ENCODE measurements at places on chromosomes 3 and 15. TPM values are rescaled to one million over a fixed set of nuclear protein-coding genes. Genes with fewer than 3 reads are reported as not detected.
A peak's percentile ranks its signal among the peaks of the same experiment; 100 is the strongest.

- H3K36me3 ChIP-seq = no peaks in the 10 kb centered on the region
- H3K27ac ChIP-seq = no peak overlapping the region
- peaks cover 8% of the 10 kb centered on the region for H3K27me3 ChIP-seq
- H3K4me1 ChIP-seq = peaks cover 30% of the 10 kb centered on the region
Measured at GRCh38 chr3:197426121-197426566, 127.7 kb upstream of the DLG1 start.

DNA sequence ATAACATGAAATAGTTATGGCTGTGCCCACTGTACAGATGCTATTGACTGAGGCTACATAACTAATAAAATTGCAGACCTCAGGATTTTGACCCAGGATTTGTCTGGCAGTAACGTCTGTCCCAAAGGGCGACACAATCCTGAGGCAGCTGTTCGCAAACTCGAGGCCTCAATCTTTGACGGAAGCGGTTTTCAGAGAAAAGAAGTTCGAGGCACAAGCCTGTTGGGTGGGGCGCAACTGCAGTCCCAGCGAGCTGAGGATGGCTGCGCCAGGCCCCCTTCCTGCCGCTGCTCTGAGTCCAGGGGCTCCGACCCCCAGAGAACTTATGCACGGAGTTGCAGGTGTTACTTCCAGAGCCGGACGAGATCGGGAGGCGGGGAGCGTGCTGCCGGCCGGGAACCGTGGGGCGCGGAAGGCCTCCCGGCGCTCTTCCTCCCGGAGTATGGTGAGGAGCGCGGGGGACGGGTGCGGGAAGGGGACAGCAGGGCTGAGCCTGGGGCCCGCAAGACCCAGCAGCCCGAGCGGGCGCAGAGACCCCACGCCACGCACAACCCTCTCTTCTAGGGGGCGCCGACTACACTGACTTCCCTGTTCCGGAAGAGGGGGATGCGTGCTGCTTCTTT, at the start of gene PARP15:
TSS of gene PARP15 (plus strand) at position 242 of the 623 bp plus-strand sequence. CDS start at position 260, 18 bp downstream.
- peak within 1 kb of the TSS; percentile 47 for H3K4me3 ChIP-seq
- peaks cover 4% of the 10 kb centered on the region for H3K27me3 ChIP-seq
- H3K27ac ChIP-seq = peak within 1 kb of the TSS; percentile 71
- peak; percentile 51 for DNase-seq
- H3K4me1 ChIP-seq = peaks cover 19% of the 10 kb centered on the region

- no peak overlapping the region for H3K27ac ChIP-seq
- H3K4me3 ChIP-seq = no peak overlapping the region
- no peaks in the 10 kb centered on the region for H3K4me1 ChIP-seq
- H3K36me3 ChIP-seq = no peaks in the 10 kb centered on the region
Measured at GRCh38 chr3:156620260-156620659, 54.1 kb upstream of the TIPARP start.

DNA sequence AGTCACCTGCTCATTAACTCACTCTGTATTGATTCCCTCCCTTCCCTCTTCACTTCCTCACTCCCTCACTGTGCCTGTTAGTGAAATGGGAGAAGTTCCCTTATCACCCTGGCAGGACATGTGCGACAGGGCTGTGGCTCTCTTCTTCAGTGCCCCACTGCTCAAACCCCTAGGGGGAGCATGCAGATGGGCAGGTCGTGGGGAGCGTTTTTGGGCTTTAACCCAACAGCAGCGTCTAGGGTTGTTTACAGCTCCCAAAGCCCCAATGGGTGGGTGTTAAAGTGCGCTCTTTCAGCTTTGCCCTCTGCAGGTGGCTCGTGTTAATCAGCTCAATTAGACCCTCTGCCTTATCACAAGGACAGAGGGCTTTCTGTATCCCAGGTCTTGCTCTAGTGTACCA, 447.8 kb upstream of the PROK2 start:
- H3K27me3 ChIP-seq = no peaks in the 10 kb centered on the region
- no peak overlapping the region for H3K27ac ChIP-seq
- no peak for DNase-seq
- no peak overlapping the region for H3K4me3 ChIP-seq
- no peaks in the 10 kb centered on the region for H3K36me3 ChIP-seq
- no peaks in the 10 kb centered on the region for H3K4me1 ChIP-seq

- no peaks in the 10 kb centered on the region for H3K36me3 ChIP-seq
- no peaks in the 10 kb centered on the region for H3K27me3 ChIP-seq
- no peaks in the 10 kb centered on the region for H3K4me1 ChIP-seq
- DNase-seq = no peak
- H3K4me3 ChIP-seq = no peak overlapping the region
Measured at GRCh38 chr15:101479342-101479845, 10.1 kb downstream of the PCSK6 start.

The MCF2L2 gene
- total RNA-seq = 0.14 TPM

DNA sequence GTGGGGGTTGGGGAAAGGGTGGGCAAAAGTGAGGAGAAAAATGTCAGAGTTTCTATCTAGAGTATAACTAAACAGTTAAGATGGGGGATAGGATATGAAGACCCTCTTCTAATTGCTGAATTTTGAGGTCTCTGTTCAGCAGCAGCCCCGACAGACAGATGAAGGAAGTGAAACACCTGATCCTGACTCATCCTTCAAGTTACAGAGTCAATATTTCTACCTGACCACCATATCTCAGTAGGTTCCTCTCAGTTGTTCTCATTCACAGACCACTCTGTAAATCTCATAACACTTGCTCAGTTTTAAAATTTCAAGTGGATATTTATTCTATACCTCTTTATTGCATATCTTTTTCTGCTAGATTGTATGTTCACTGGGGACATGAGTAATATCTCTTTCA, 69.5 kb downstream of the CCDC54 start:
- H3K36me3 ChIP-seq = no peaks in the 10 kb centered on the region
- H3K4me3 ChIP-seq = no peak overlapping the region
- no peak for DNase-seq
- H3K4me1 ChIP-seq = no peaks in the 10 kb centered on the region

DNA sequence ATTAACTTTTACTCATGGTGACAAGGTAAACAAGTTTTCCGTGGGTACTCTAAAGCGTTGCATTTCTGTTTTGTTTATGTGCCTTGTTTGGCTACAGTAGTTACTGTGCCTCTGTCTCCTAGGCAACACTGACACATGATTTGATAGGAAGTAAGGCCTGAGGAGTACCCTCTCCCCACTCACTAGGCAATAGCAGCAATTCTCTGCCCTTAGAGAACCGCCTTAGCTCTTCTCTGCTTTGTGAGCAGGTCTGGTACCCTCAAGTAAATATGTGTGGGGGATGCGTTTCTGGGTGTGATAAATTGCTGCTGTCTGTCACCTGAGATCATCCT, at the start of gene IL5RA:
TSS of gene IL5RA (minus strand) at position 76 of the 332 bp plus-strand sequence. CDS start 5,390 bp downstream, outside the sequence.
- H3K27ac ChIP-seq = no peak within 1 kb of the TSS
- H3K4me1 ChIP-seq = peaks cover 12% of the 10 kb centered on the region
- H3K27me3 ChIP-seq = no peaks in the 10 kb centered on the region
- no peaks in the 10 kb centered on the region for H3K36me3 ChIP-seq
- DNase-seq = no peak
- H3K4me3 ChIP-seq = no peak within 1 kb of the TSS

DNA sequence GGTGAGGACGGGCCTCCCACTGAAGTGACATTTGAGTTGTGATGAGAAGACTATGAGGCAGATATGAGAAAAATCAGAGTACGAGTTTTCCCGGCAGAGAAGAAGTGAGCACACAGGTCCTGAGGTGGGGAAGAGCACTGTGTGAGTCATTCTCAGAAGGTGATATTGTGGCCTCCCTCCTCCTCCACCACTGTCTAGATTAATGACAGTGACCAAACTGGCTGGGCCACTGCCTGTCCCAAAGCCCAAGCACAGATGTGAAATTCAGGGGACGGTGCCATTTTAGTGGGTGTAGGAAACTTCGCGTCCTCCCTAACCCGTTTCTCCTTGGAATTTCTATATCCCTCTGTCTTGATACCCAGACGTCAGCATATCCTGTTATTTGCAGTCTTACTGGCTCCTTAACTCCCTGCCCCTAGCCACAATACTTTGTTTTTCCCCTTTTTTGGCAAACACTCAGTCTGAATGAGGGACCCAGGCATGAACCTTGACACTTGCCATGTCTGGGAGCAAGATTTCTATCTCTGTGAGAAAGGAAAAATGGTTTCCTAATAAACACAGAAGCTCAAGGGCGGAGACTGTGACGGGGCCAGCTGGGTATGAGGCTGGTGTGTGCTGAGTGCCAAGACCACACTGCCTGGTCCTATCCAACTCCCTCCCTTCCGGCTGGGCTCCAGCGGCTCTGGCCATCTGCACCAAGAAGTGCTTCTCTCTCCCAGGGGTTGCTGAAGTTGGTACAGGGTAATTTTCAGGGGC, 15.2 kb downstream of the PRICKLE2 start:
- H3K4me3 ChIP-seq = no peak overlapping the region
- peak; percentile 27 for DNase-seq
- peaks cover 40% of the 10 kb centered on the region for H3K4me1 ChIP-seq
- no peaks in the 10 kb centered on the region for H3K27me3 ChIP-seq
- H3K27ac ChIP-seq = peak overlapping the region; percentile 78

The ATR gene
- 42.0 TPM for total RNA-seq

GRCh38 chr3:56979791-56980190, 80.7 kb upstream of the SPATA12 start:
- H3K4me3 ChIP-seq = no peak overlapping the region
- no peak overlapping the region for H3K27ac ChIP-seq
- no peaks in the 10 kb centered on the region for H3K36me3 ChIP-seq
- H3K4me1 ChIP-seq = peaks cover 10% of the 10 kb centered on the region
- no peak for DNase-seq
- H3K27me3 ChIP-seq = no peaks in the 10 kb centered on the region

DNA sequence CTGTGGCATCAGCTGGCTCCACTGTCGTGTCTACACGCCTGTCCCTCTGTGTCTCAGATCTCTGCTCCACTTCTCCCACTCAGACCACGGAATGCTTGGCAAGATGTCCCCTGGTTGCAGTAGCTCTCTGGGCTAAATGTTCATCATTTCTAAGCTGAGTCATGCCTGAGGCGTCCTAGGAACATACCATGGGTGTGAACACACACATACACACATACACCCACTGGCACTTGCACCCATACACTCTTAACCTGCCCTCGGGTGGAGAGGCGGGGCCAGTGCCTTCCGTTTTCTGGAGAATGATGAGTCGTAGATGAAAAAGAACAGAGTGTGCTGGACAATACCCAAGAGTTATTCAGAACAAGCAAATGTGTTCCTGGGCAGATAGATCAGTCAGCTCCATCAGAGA, 72.4 kb downstream of the SENP2 start:
- no peak for DNase-seq
- peak overlapping the region; percentile 80 for H3K27ac ChIP-seq
- H3K4me3 ChIP-seq = no peak overlapping the region
- no peaks in the 10 kb centered on the region for H3K36me3 ChIP-seq

- H3K27me3 ChIP-seq = no peaks in the 10 kb centered on the region
- H3K36me3 ChIP-seq = no peaks in the 10 kb centered on the region
- no peak overlapping the region for H3K27ac ChIP-seq
- H3K4me1 ChIP-seq = no peaks in the 10 kb centered on the region
- H3K4me3 ChIP-seq = no peak overlapping the region
Measured at GRCh38 chr15:52735231-52736089, 54.7 kb downstream of the ONECUT1 start.

The GOLGA6L7 gene
- not detected for total RNA-seq

The FSIP1 gene
- 7.0 TPM for total RNA-seq

- peak; percentile 53 for DNase-seq
- H3K4me3 ChIP-seq = no peak overlapping the region
- no peaks in the 10 kb centered on the region for H3K36me3 ChIP-seq
- H3K27me3 ChIP-seq = no peaks in the 10 kb centered on the region
- H3K4me1 ChIP-seq = no peaks in the 10 kb centered on the region
Measured at GRCh38 chr3:157204431-157204830, 44.5 kb upstream of the CCNL1 start.

Measured in stomach (tissue), 19 donors.